Uterine smooth muscle cell (primary cell): ENCODE measurements at places on chromosomes 11 and 22. TPM values are rescaled to one million over a fixed set of nuclear protein-coding genes. Genes with fewer than 3 reads are reported as not detected.

SLC22A25 gene
- total RNA-seq = not detected in 2 replicates

TMEM45B gene
- not detected in 2 replicates for total RNA-seq

SLCO2B1 gene
- 0.12 and 1.2 TPM in 2 replicates for total RNA-seq

CASP1 gene
- 8.5 and 10.2 TPM in 2 replicates for total RNA-seq

PAMR1 gene
- total RNA-seq = 199 and 512 TPM in 2 replicates

TAGLN gene
- total RNA-seq = 415 and 1,612 TPM in 2 replicates

RNF169 gene
- total RNA-seq = 38.6 and 38.8 TPM in 2 replicates

TIMP3 gene
- 31.6 and 38.2 TPM in 2 replicates for total RNA-seq

BIRC3 gene
- total RNA-seq = 0.50 and 0.89 TPM in 2 replicates

MRPL11 gene
- total RNA-seq = 49.9 and 55.0 TPM in 2 replicates

CNGA4 gene
- under 0.01 TPM in 1 of 2 replicates, not detected in the other for total RNA-seq

VPREB1 gene
- total RNA-seq = not detected in 2 replicates

CHEK2 gene
- total RNA-seq = 20.6 and 30.1 TPM in 2 replicates

GSTT2B gene
- total RNA-seq = 4.5 and 8.1 TPM in 2 replicates

DRICH1 gene
- total RNA-seq = 0.11 TPM in 1 of 2 replicates, not detected in the other

CLMP gene
- 103 and 152 TPM in 2 replicates for total RNA-seq

C11orf86 gene
- not detected in 2 replicates for total RNA-seq
